Astrocyte of the spinal cord (primary cell): ENCODE measurements at places on chromosomes 2 and 18.

DNA sequence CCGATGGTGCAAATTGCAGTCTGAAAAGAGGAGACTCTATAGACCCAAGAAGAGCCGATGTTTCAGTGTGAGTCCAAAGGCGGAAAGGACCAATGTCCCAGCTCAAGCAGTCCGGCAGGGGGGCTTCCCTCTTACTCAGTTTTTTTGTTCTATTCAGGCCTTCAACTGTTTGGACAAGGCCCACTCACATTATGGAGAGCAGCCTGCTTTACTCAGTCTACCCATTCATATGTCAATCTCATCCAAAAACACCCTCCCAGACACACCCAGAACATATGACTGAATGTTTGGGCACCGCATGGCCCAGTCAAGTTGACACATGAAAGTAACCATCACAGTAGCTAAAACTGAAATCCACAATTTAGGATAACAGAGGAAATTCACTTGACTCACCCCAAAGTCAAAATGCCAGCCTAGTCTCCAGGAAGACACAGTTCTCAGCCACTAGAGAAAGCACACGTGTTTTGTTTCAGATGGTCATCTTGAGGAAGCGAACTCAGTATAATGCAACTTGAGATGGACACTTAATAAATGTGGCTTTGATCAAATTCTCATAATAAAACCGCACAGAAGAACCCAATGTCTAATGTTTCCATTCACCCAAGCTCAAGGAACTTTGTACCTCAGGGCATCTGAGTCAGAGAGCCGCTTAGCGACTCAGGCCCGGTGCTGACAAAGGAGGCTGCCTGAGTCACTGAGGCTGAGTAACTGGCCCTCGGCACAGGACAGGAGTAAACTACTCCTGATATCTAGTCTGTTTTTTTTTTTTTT, 2.4 kb downstream of the FHL2 start:
- DNase-seq: peak; percentile 96

DNA sequence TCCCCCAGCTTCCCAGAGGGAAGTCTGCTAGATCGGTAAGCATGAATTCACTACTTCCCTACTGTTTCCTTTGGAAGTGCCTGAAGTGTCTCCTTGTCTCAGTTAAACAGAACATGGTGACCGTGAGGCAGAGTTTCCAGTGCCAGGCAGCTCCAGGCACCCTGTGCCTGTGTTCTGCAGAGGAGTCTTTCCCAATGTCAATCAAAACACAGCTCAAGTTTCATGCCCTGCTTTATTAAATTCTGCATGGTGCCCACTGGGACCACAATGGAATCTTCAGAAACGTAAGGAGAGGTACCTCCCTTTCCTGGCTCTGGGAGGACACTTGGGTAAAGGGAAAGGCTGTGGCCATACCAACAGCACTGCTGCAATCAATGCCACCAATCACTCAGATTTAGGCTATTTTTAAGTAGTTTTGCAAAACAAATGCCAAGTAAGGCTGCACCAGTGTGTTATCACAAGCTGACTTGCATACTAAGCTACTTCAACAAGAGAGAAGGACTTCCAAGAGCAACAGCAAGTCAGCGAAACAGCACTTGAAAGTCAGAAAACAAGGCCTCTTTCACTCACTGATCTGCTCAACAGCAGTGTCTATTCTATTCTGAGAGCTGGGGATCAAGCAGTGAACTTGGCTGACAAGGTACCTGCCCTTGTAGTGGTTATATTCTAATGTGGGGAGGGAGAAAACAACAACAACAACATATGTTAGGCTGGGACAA, 14.9 kb downstream of the LPIN2 start:
- no peak for DNase-seq

- peak; percentile 53 for DNase-seq
These were observed 30.4 kb downstream of the KLF7 start for GRCh38 chr2:207135340-207135739.

DNA sequence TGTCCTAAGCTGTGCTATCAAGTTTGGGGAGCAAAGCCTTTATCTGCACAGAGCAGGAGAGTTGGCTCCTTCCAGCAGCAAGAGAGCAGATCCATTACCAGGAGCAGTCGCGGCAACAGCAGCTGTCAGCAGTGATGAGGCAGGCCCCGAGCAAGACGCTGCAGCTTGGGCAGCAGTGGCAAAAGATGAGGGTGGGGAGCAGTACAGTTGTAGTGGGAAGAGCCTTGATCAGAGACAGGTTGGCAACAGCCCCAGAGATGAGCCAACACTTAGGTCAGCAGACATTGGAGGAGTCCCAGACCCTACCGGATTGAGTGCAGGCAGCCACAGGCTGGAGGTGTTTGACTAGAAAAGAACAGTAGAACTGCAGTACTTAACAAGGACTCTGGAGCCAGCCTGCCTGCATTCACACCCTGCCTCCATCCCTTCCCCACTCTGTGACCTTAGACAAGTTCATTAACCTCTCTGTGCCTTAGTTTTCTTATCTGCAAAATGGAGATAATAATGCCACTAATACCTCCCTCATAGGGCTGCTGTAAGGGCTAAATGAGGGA, 117.1 kb upstream of the SERTAD2 start:
- peak; percentile 90 for DNase-seq

GRCh38 chr2:66189553-66189952, 245.4 kb upstream of the MEIS1 start:
- DNase-seq: no peak
